Vagina (tissue), 2 donors: ENCODE measurements at places on chromosomes 1 and 21.

DNA sequence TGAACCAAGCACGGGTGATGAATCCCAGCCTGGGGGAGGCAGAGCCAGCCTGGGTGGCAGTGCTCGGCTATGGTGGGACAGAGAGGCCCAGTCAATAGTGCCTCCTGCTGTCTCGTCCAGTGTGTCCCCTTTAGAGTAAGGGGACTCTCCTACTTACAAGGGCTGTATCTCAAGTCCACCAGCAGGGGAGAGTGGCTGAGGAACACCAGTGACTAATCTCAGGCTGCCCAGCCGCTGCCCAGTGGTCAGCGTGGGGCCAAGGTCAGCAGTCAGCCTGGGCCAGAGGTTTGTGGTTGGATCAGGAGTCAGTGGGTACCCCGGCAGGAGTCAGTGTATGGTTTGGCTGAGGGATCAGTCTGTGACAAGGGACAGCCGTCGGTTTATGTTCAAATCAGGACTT, 109.2 kb upstream of the RUNX3 start:
- no peak overlapping the region for H3K27ac ChIP-seq
- no peaks in the 10 kb centered on the region for H3K36me3 ChIP-seq
- DNase-seq = no peak

DNA sequence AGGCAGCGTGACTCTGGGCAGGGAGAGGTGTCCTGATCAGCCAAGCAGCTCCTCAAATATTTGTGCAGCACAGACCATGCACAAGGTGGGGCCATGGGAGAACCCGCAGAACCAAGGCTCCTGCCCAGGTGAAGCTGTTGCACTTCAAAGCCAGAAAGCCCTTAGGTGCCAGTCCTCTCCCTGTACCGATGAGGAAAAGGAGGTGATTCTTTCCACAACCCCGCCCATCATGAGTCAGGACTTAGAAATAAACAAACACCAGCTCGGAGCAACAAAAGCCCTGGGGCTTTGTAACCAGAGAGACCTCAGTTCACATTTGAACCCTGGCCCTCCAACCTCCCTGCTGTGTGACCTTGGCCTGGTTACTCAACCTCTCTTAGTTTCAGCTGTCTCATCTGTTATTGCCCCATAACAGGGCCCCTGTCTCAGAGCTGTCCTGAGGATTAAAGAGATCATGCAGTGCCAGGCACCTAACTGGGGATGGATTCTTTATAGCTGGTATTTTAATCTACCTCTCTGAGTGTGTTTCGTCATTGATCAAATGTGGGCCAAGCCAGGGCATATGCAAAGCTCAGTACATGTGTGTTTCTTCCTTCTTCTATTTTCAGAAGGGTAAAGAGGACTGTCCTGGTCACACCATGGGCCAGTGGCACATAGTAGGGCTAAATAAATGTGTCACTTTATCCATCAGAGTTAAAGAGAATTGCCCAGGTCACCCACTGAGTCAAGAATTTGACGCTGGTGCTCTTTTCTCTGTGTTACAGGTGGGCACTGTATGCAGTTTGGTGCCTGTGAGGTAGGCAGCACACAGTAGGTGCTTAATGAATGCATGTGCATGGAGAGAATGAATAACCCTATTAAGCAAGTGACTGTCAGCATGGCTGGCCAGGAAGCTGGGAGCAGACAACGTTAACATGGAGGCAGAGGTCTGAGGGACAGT, 1.4 kb downstream of the LDLRAD1 start:
- DNase-seq = no peak
- no peak overlapping the region for H3K4me3 ChIP-seq
- H3K27ac ChIP-seq = no peak overlapping the region
- H3K27me3 ChIP-seq = no peaks in the 10 kb centered on the region

DNA sequence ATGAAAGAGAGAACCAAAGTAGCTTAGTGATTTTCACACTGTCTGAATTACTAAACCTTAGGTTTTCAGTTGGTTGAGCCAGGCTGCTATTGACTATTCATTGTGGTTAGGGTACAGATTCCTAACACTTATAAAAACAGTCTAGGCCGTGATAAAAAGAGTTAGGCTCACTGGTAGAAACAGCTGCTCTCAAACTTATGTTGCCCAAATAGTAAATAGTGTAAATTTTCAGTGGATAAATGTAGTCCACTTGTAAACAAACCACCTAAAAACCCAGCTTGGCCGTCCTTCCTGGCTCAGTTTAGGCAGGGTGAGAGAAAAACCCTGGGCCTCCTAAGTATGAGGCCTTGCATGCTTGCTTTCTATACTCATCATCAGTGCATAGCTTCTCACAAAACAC, 34.9 kb downstream of the ARID1A start:
- no peaks in the 10 kb centered on the region for H3K27me3 ChIP-seq
- H3K27ac ChIP-seq = no peak overlapping the region
- H3K4me1 ChIP-seq = peaks cover 55% of the 10 kb centered on the region
- DNase-seq = no peak
- H3K36me3 ChIP-seq = peaks cover 7% of the 10 kb centered on the region

- H3K27ac ChIP-seq = no peak overlapping the region
- peaks cover 16% of the 10 kb centered on the region for H3K4me1 ChIP-seq
- H3K4me3 ChIP-seq = no peak overlapping the region
- peaks cover 47% of the 10 kb centered on the region for H3K36me3 ChIP-seq
- no peak for DNase-seq
Observed at GRCh38 chr1:1760715-1761114, 17.6 kb downstream of the NADK start.

DNA sequence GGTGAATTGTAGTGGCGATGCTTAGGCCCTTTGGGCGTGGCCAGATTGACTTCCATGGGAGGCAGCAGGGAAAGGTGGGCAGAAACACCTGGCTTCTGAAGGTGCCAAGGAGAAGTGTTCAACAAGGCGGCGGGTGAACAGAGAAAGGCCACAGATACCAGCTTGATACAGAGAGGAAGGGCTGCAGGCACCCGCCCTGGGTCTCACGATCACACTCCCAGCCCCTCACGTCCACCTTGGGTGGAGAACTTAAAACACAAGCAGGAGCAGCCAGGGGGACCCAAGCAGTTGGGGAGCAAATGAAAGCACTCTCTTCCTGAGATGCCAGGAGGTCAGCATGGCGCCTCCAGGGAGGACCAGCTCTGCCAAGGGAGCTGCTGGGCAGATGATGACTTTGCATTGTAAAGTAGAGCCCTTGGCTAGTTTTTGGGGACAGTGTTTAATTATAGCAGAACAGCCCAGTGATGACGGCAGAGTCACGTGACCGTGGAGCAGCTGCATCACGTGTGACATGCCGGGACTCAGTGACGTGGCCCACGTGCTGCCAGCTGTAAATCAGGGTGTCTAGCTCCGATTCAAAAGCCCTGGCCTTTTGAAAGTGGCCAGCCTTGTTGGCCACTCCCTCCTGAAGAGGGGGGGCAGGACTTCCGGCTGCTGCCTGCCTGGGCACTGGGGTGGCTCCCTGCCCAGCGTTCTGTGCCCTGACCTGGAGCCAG, 19.0 kb downstream of the SLC37A1 start:
- H3K4me1 ChIP-seq = peaks cover 8% of the 10 kb centered on the region
- no peaks in the 10 kb centered on the region for H3K27me3 ChIP-seq
- no peak for DNase-seq
- H3K4me3 ChIP-seq = no peak overlapping the region
- H3K27ac ChIP-seq = peak overlapping the region; percentile 33

DNA sequence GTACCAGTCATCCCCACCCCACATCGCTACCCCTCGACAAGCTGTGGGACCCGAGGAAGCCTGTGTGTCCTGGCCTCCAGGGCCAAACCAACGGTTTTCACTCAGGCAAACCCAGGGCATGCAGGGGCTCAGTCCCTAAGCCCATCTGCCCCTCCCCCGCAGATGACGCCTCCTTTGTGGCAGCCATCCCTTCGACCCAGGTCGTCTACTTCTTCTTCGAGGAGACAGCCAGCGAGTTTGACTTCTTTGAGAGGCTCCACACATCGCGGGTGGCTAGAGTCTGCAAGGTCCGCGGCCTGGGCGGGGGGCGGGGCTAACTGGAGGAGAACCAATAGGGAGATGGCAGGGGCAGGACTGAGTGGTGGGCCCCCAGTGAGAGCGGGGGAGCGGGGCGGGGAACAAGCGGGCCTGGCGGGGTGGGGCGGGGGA, 7.4 kb downstream of the SEMA4A start:
- peaks cover 18% of the 10 kb centered on the region for H3K4me1 ChIP-seq
- no peaks in the 10 kb centered on the region for H3K36me3 ChIP-seq
- no peaks in the 10 kb centered on the region for H3K27me3 ChIP-seq
- H3K27ac ChIP-seq = peak overlapping the region; percentile 89

GRCh38 chr1:232470711-232471110, 159.2 kb downstream of the SIPA1L2 start:
- H3K4me1 ChIP-seq = peaks cover 15% of the 10 kb centered on the region
- no peaks in the 10 kb centered on the region for H3K27me3 ChIP-seq
- peaks cover 4% of the 10 kb centered on the region for H3K36me3 ChIP-seq

GRCh38 chr1:156244712-156245111, 2.7 kb downstream of the BGLAP start:
- DNase-seq = no peak
- peaks cover 18% of the 10 kb centered on the region for H3K36me3 ChIP-seq
- no peaks in the 10 kb centered on the region for H3K27me3 ChIP-seq

DNA sequence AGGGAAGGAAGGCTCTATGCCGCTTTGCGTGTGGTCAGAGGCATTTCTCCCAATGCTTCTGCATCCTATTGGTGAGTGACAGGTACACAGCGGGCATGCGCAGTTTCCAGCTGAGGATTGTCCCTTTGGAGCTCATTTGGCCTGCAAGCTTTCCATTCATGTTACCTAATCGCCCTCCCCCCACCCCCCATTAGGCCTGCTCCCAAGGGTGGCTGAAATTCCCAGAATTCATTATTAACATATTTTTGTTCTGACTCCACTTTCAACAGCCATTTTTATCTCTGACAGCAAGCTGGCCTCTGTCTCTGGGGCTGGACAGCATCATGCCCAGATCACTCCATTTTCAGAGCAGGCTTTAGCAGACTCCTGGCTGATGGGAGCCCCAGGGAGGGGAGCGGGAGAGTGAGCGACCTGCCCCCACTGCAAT, 25.6 kb downstream of the MIS18A start:
- no peak overlapping the region for H3K4me3 ChIP-seq
- H3K36me3 ChIP-seq = no peaks in the 10 kb centered on the region
- H3K27me3 ChIP-seq = no peaks in the 10 kb centered on the region
